Fibroblast of skin of right quadriceps (primary cell): ENCODE measurements at places on chromosomes 1 and 21.

- peak; percentile 79 for DNase-seq
Measured at GRCh38 chr1:28456078-28456477, 49.8 kb upstream of the RCC1 start.

- DNase-seq: no peak
Measured at GRCh38 chr1:244041466-244042120, 9.5 kb upstream of the ZBTB18 start.

GRCh38 chr1:21669258-21670058 is at the start of gene RAP1GAP:
RAP1GAP (minus strand) TSS chr1:21669357; CDS start chr1:21620032, 49,325 bp downstream.
- DNase-seq: no peak

DNA sequence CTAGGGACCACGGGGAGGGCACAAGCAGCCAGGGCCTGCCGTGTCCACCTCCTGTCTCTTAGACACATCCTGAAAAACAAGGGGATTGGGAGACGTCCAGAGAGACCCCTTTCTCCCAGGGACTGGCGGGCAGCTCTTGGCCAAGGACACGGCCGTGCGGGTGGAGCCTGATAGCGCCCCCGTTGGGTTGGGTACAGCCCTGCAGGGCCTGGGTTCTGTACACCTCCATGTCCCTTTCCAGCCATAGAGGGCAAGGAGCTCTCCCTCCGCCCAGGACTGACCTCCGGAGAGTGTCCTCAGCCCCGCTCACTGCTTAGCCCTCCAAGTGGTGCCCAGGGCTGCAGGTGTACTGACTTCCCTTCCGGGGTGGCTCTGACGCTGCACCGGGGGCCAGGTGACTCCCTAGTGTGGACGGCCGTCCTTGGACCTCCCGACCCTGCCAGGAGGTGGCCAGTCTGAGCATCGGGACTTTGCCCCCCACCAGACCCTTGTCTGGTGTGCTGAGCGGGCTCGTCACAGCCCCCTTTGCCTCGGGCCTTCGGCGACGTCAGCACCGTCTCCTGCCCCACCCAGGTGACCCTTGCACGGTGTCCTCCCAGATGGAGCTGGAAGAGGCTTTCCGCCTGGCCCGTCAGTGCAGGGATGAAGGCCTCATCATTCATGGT is 5.8 kb downstream of the PRKCZ start:
- no peak for DNase-seq

DNA sequence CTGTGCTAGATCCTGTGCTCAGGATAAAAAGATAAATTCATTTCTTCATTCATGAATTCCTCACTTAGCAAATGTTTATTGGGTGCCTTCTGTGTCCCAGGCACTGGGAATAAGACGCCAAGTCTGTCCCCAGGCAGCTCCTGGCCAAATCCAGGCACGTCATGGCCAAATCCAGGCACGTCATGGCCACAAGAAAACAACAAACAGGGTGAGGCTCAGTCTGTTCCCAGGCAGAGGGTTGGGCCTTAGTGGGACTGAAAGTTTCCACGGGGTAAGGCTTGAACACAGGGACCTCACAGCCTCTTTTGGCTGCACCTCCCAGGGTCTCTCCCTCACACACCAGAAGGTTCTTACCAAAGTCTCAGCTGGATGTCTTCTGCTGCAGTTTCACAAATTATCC is 95.7 kb downstream of the PAX7 start:
- DNase-seq: no peak
